ENCODE measurements at places on chromosomes 3 and 15.

DNA sequence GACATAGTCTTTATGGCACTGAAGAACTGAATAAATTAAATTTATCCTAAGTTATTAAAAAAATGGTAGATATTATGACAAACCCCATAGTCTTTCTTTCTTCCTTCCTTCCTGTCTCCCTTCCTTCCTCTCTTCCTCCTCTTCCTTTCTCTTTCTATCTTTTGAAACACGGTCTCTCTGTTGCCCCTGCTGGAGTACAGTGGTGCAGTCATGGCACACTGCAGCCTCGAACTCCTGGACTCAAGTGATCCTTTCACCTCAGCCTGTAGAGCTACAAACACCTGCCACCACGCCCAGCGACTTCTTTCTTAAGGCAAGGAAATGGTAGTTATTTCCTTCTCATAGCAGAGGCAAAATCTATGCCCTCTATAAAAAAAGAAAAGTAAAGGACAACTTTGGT, 354.6 kb downstream of the GAP43 start:
- DNase-seq: no peak

GRCh38 chr3:72591522-72592421, 256.5 kb downstream of the SHQ1 start:
- DNase-seq: peak; percentile 68

DNA sequence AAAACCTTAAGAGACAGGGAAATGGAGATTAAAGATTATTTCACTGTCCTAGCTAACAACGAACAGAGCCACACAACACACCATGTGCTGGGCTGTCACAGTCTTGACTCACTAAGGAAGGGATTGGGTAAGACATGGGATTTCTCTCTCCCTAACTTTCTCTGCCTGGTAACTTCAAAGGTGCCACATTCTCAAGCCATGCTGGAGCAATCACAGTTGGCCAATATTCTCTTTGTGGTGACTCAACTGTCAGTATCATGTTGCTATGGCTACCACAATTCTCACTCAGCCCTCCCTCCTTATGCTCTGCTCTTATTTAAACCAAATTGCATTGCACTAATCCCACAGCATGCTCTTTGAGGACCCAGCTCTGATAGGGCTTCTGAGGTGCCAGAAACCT, 74.0 kb downstream of the OXNAD1 start:
- DNase-seq: no peak

DNA sequence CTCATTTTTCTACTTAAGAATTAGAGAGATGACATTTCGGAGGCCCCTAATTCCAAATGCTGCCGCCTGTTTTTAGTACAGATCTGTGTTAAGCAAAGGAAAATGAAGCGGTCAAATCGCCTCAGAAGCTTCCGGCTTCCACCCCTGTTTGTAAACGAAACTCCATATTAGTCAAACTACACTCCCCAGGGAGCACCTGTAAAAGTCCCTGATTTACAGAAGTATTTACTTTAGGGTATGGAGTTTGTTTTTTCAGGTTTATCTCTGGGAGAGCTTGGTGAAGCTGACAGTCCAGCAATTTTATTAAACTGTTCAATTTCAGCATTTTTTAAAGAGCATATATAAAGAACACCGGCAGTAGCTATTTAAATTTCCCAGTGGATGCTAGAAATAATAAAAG, 319.8 kb downstream of the FHIT start:
- no peak for DNase-seq

DNA sequence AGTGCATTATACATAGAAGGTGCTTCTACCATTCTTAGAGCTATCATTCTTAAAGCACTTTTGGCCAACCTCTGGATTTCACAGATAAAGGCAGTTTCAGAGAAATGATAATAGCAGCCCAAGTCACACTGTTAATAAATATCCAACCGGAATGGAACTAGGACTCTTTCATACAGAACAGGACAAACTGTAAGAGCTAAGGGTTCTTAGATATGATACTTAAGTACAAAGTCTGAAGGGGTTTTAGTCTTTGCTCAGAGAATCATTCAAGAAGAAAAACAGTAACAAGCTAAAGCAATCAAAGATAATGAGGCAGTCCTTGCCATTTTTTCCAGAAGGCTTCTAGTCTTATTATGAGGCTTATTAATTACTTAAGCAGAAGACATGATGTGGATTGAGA, 239.0 kb downstream of the ERC2 start:
- no peak for DNase-seq

DNA sequence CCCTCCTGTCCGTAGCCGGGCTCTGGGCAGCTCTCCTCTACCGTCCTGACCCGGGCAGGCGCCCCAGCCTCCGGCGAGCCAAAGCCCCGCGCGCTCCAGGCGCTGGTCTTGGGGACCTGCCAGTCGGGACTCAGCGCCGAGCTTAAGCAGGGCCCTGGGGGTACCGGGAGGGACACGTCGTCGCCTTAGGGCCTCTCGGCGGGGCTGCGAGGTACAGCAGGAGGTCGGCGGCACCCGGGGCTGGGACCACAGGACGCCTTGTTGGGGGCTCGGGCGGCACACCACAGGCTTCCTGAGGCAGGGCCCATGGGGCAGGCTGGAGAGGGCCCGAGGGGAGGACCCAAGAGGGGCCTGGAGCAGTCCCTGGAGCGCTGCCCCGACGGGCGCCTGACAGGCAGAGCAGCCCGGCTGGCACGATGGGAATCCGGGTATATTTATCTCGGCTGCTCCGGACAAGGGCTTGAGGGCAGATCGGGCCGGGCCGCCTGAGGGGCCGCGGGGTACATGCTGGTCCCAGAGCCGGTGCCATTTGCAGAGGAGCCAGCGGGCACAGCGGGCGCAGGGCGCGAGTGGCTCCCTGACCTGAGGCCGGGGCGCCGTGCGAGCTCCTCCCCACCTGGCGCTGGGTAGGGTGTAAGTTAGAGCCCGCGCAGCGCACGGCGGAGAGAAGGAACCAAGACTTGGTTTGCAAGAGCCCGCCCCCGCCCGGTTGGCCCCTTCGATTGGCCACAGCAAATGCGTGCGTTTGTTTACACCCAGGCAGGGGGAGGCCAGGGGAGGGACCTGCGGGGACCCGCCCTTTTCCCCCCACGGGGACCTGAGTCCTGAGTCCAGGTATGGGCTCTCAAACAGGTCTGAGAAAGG, 574 bp downstream of the SLC38A3 start:
- no peak for DNase-seq

DNA sequence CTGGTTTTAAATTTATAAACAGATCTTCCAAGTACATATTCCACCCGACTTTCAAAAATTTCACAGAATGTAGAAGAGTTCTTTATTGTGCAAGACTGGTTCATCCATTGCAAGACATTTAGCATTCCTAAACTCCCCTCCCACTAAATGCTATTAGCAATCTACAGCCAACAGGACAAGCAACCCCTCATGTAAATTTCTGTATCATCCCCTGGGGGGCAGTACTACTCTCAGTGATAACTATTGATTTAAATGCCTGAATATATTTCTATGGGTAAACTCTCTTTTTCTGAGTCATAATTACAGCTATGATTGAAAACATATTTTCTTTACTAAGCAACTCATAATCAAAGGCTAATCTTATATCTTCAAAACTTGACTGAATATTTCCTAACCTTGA, 10.7 kb upstream of the SLC15A2 start:
- peak; percentile 0 for DNase-seq

DNA sequence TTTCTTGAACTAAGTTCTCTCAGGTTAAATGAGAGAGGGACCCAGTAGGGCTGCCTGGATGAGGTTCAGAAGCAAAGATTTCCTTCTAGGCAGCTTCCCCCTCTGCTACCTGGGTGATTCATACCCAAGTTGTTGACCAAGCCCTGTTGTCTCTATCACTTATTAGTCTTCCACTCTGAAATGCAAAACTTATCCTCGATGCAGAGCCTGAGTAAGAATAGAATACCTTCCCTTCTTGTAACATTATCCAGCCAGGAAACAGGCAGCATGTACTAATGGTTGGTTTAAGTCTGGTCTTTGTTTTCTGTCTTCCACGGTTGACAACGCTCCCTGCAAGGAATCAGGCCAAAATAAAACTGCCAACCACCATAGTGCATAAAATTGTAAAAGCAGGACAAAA, 377.3 kb downstream of the MECOM start:
- no peak for DNase-seq

DNA sequence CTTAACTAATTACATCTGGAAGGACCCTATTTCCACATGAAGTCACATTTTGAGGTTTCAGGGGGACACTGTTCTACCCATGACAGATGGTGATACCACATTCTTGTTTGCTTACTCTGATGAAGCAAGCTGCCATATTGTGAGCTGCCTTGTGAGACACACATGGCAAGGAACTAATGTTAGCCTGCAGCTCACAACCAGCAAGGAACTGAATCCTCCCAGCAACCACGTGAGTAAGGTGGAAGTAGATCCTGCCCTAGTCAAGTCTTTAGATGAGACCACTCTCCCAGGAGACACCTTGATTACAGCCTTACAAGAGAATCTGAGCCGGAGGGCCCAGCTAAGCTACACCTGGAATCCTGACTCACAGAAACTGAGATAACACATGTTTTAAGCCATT, 160.1 kb downstream of the PDE8A start:
- DNase-seq: no peak

GRCh38 chr15:99732751-99733267, 428 bp downstream of the LYSMD4 start:
- DNase-seq: no peak

- DNase-seq: no peak
Measured at GRCh38 chr15:56568466-56569167, 103.7 kb upstream of the MNS1 start.

DNA sequence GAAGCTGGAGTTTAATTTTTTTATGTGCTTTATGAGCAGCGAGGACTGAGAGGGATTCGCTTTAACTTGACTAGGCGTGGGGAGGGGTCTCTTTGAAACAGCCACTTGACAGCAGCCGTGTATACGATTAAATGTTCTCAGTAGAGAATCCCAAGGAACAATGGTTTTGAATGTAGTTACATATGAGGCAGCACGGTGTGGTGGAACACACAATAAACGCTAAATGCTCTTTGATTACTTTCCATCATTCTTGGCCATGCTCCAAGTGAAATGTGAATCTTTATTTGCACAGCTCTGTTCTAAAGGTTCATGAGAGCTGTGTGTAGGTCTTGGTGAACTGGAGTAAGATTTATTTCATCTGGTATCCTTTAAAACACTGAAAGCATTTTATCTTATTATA, 251.4 kb upstream of the TGFBR2 start:
- DNase-seq: no peak

Data from neuronal stem cell (in vitro differentiated cells).